Fibroblast of lung (primary cell): ENCODE measurements at places on chromosomes 3 and 15.

- peak; percentile 88 for DNase-seq
Observed at GRCh38 chr15:49421991-49422390, 1.1 kb upstream of the FGF7 start.

DNA sequence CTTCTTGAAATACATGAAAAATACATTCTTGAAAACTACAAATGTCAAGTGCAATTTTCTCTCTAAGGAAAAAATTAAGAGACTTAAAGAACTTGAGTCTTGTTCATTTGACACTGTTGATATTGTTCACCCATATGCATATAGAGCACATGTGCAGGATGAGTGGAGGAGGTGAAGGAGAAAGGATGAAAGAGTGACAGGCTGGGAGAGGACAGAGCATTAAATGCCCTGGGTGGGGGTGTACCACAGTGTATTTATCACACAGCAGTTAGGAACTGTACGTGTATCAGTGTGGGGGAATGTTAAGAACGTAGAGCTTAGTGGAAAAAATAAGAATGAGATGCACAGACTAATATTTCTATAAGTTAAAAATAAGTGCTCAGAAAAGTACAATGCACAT lies 45.7 kb downstream of the CTDSPL start:
- no peak for DNase-seq

DNA sequence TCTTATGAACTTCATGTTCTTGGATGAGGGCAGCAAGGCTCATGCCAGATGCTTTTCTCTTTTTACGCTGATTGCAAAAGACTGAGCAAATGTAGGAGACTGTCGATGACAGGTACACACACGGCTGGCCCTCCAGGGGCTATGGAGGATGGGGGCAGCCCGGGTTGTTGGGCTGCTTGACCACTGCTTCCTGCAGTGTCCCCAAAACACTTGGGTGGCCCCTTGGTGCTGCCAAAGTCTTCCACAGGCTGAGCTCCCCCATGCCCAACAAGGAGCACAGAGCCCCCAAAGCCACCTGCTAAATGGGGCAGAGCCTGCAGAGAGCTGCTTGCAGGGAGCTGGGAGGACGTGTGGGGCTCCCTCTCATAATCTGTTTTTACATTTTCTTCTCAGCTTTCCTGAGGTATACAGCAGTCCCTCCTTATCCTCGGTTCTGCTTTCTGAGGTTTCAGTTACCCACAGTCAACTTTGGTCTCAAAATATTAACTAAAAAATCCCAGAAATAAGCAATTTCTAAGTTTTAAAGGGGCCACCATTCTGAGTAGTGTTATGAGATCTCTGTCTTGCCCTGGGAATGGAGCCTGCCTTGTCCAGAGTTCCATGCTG lies 7.3 kb downstream of the PRR23E start:
- no peak for DNase-seq

GRCh38 chr3:11735638-11736037 lies 91.9 kb upstream of the VGLL4 start:
- DNase-seq, result no peak
